HS-5 (cell line): ENCODE measurements at places on chromosomes 4 and X.

DNA sequence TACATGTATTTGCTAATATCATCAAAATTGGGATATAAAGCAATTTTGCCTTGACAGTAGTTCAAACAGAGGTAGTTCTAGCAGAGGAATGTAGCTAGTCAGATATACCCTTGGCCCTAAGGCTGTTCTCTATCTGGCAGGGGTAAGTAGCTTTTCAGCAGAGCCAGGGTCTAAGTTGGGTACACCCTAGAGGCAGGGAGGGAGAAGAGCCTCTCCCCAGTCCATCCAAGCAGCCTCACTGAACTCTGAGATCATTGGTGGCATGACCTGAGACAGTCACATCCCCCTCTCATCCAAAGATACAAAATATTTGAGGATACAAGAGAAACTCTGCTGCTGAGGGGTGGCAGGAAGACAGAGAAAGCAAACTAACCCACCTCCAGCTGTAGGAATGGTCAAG is 343.7 kb downstream of the DHX15 start:
- no peak for DNase-seq

DNA sequence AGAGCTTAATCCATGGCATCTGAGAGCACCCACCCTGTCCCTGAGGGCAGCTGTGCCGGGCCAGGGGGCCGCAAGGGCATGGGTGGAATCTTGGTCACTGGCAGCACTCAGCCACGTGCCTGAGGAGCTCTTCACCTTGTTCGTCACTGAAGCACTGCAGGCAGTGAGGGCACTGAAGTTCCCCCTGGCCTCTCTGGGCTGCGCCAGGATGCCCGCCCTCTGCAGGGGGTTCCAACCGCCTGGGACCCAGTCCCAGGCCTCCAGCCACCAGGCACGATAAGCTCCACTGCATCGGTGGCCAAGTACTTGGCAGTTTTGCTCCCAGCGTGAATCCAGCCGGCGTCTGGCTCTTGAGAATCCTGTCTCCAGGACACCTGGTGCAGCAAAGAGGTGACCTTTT is 96.4 kb upstream of the MED14 start:
- no peak for DNase-seq

GRCh38 chr4:99024481-99025275 is 29.2 kb downstream of the METAP1 start:
- DNase-seq: no peak

DNA sequence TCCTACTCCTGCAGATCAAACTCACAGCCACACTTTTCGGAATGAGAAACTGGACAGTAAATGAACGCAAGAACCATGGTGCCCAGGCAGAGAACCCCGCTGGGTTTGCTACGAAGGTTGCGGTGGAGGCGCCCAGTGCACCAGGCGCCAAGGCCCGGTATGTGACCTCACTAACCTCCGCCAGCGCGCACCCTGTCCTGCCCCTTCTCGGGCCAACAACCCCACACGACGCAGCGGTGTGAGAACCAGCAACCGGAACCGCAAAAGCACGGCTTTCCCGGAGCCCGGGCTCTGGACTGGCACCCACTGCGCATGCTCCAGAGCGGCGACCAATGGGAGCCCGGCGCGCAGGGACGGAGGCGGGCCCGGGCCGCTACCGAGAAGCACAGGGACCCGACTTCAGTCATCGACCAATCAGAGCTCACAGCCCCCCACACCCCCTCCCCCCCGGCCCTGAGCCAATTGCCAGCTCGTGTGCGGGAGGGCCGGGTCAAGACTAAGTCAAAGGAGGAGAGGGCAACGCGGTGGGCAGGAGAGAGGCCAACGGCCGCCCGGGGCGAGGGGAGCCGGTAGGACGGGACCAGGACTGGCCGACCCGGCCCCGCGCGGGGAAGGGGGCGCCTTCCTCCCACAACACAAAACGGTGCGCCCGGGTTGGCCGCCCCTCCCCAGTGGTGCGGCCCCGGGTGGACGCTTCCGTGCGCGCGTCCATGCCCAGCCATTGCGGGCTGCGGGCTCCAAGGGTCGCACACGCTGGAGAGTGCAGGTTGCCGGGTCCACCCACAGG is 7.3 kb upstream of the WAS start:
- DNase-seq: no peak

- no peak for DNase-seq
Observed at GRCh38 chrX:70553516-70553915, 108.9 kb downstream of the DLG3 start.

GRCh38 chrX:19846995-19847790 is 40.2 kb downstream of the SH3KBP1 start:
- peak; percentile 55 for DNase-seq

DNA sequence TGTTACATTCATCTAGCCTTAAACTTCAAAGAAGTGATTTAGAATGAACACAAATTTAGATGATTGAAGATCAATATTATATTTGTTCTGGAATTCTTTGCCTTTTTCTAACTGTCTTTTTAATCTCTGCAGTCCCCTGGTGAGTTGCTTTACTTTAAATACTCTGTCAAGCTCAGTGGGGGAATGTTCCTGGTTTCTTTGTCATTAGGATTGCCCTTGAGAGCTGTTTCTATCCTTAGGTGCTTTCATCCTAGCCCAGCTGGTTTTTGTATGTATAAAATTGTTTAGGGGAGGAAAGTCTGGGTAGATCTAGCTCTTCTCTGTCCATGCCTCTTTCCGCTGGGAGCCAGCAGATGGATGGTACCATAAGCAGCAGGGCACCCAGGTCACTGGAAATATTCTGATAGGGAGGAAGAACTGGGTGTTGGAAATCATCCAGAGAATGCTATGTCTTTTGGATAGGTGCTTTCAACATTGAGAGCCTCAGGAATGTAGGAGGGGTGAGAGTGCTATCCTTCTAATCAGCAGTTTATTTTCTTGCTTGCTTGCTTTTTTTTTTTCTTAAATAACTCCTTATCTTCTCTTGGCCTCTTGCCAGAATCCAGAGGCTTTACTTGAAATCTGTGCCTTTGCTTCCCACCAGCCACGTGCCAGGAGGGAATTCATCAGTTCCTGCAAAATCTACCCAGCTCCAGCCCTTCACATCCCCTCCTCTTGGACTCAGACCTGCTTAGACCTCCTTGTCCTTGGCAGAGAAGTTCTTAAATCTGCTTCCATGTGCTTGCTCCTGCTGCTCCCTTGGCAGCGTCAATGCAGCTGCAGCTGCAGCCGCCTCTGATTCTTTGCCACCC is 215.3 kb upstream of the ANXA3 start:
- DNase-seq: no peak

DNA sequence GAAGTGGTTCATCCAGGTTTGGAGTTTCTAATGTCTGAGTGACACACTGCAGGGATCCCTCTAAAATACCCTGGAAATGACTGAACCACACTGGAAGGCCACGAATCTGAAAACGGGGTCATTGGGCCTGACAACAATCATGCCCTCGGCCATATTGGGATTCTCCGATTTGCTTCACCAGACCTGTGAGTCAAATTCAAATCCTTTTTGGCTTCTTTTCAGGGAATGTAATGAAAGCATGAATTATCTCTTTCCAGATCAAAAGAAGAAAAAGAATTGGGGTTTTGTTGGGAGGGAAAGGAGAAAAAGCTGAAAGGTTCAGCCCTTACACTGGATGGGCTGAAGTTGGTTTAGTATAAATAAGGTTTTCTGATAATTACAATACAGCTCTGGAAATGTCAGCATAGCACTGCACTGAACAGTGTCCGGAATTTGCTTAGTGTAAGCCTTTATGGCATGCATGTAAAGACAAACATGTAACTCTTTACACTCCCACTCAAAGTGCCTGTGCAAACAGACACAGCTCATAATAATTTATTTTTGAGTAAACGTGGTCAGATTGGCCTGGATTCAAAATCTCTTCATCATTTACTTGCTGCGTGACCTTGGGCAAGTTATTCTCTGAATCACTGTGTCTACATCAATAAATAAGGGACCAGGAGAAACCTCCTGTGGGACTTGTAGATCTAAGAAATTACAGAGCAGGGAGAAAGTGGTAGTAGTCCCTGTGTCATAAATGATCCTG is 21.4 kb downstream of the CT47C1 start:
- no peak for DNase-seq

DNA sequence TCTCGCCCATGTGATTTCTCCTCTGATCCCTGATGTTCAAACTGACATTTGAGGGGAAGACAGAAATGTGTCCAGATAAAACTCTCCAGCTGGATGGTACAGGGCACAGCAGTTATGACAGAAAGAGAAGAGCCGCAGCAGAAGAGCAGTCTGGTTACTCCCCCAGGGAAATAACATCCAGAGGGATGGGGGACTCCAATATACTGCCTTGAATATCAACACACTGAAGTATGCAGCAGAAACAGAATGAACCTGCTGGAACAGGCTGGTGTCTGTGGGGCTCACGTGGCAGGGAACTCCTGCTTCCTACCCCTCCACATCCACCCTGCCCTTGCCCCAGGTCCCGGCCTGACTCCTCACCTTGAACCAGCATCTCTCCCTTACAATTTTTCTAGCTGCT is 93.5 kb downstream of the MGST2 start:
- DNase-seq: no peak

DNA sequence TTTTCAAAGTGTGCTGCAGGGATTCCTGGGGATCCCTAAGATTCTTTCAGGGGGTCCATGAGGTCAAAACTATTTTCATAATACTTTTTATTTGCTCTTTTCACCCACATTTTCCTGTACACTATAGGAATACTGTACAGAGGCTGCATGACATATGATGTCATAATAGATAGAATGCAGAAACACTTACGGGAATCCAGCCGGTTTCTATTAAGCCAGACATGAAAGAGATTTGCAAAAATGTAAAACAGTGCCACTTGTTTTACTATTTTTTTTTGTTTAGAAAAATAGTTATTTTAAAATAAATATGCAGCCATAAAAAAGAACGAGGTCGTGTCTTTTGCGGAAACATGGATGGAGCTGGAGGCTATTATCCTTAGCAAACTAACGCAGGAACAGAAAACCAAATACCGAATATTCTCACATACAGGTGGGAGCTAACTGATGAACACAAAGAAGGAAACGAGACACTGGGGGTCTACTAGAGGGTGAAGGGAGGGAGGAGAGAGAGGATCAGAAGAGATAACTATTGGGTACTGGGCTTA is 5.0 kb downstream of the ZFX start:
- DNase-seq: no peak

- no peak for DNase-seq
Observed at GRCh38 chr4:168731006-168731636, 234.3 kb downstream of the PALLD start.

GRCh38 chr4:37889849-37890800 is 759 bp upstream of the TBC1D1 start:
- DNase-seq: no peak

DNA sequence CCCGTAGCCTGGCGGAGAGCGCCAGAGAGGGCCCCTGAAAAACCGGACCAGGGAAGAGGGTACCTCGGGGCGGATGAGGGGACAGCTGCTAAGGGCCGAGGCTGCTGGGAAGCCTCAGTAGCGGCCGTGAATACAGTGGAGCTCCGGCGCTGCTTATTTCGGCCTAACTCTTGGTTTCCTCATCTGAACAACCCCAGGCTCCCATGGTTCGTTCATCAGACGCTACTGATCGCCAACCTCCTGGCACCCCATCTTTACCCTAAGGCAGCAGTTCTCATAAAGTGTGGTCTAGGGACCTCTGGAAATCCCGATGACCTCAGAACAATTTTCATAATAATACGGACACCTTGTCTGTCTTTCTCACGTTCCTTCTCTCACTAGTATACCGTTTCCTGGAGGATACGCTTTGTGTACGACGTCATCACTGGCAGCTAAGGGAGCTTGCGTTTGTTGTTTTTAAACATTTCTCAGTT is 645 bp upstream of the RAB28 start:
- DNase-seq: no peak
